Hematopoietic multipotent progenitor cell (in vitro differentiated cells): ENCODE measurements at places on chromosomes 5 and 9. TPM values are rescaled to one million over a fixed set of nuclear protein-coding genes. Genes with fewer than 3 reads are reported as not detected.

GRCh38 chr9:101220341-101220740, 164.5 kb downstream of the BAAT start:
- no peak for DNase-seq

DNA sequence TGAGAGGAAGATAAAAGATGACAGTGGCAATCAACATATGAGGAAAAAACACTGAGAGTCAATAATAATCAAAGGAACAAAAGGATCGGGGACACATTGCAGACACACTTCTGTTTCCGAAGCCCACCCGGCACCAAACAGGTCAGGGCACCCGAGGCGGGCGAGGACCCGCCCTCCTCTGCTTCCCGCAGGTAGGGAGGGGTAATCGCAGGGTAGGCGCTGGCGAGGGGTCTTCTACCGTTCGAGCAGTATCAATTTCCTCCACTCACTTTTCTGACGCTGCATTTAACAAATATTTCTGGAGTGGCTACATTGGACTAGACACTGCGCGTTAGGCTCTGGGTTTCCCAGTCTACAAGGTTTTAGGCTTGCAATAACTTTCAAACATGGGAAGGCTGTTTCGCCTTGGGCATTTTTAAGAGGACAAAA, 1.3 kb downstream of the TXN start:
- DNase-seq, result no peak

- no peak for DNase-seq
These were observed 30.5 kb downstream of the SFXN1 start for GRCh38 chr5:175508896-175509295.

DNA sequence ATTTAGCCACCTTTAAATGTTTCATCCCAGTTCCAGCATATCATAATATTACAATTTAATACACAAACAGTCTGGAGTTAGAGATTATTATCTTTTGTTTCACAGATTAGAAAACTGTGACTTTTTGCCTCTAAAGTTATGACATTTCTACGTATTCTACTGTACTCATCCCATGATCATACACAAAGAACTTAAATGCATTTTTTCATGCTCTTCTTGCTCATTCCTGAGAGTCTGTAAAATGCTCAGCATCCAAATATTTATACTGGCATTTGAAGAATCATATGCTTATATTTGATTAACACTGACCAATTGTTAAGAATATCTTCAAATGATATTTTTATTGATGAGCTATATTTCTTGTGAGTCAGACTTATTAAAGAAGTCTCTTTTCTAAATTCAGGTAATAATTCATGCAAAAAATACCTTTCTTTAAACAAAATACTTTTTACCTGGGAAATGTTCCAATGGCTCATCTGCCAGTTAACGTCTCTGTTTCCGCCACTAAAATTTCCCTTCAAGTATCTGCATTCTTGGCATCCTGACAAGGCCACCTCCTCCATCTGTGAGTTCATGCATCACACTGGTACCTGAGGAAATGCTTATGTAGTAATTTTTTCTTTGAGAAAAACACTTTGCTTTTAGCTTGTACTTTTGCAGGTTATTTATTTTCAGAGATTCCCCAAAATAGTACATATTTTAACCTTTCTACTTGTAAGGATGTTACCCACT, 139.6 kb upstream of the RASA1 start:
- DNase-seq, result no peak

DNA sequence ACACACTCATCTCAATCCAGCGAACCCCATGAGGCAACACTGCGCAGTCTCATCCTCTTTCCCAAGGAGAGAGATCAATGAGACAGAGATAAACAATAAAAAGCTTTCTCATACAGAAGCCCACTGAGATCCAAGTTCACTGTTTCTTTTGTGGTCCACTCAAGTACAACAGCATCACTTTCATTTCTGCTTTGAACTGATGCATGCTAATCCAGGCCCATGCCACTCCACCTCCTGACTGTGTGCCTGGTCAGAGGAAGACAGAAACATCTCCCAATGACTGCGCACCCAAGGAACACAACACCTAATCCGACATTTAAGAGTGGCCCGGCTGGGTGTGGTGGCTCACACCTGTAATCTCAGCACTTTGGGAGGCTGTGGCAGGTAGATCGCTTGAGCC, 104.0 kb downstream of the SERINC5 start:
- DNase-seq, result no peak

DNA sequence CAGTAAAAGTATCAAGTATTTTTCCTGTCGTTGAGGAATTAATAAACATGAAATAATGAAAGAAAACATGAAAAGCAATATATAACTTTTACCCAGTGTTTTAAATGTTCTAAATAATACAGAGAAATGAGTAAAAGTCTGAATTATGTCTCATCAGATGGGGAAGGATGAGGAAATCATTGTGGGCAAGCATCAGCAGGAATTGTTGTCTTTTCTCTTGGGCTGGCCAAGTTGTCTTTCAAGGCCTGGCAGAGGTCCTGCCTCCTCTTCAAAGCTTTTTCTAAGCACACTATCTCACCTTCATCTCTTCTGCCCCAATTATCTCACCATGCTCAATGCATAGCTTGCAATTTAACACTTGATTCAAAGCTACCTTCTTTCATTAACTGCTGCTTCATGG, 41.9 kb downstream of the MOCS2 start:
- no peak for DNase-seq

- no peak for DNase-seq
These were observed 45.9 kb downstream of the CERT1 start for GRCh38 chr5:75465480-75465879.

DNA sequence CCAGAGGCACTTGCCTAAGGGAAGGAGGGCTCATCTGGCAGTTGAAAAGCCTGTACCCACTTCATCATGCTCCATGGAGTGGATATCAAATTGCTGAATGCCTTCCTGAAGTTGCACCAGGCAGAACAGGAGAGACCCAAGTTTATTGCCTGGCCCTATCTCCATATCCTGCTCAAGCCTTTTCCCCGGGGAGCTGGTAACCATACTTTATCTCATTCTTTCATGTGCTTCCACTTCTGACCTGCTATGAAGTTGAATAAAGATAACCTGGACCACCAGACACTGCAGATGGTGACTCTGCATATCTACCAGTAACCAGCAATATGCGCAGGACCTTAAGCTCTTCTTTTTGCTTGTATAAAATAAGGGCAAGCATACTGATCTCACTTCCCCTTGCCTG, 1397.5 kb upstream of the CDH6 start:
- DNase-seq, result no peak

- no peak for DNase-seq
These were observed 182.2 kb downstream of the MAPKAP1 start for GRCh38 chr9:125524583-125525355.

GRCh38 chr9:79395755-79396154, 176.0 kb upstream of the TLE4 start:
- no peak for DNase-seq

DNA sequence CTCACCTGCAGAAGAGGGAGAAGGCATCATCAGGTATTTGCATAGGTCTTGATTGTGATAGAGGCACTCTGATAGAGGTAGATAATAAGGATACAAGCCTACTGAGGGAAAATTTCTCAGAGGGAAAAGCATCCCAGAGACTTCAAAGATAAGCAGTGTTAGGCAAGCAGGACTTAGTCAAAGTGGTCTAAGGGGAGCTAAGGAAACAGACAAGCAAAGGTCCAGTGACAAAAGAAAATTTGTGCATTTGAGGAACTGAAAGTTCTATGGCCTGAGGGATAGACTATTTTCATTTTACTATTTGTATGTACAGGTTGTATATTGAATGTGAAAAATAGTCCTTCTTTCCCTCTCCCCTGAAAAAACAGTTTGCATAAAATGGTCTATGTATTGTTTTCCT, 27.4 kb downstream of the OXCT1 start:
- no peak for DNase-seq

- DNase-seq, result no peak
These were observed 620.7 kb upstream of the ARRDC3 start for GRCh38 chr5:92003806-92004205.

DNA sequence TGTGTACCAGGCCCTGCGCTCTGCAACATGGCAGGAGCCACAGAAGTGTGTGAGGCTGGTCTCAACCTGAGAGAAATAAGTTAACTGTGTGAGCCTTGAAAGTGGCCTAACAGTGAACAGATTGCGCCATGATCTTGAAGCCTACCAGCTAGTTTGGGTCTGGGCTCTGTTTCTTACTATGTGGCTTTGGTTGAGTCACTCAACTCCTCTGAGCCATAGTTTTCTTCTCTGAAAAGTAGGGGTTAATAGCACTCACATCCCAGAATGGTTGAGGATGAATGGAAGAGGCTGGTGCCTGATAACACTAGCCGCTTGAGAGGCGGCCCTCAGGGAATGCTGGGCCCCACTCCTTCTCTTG, 121.5 kb downstream of the RGS3 start:
- DNase-seq, result no peak

- no peak for DNase-seq
These were observed 330.6 kb upstream of the MEF2C start for GRCh38 chr5:89213573-89213972.

- no peak for DNase-seq
These were observed 31.6 kb downstream of the ENC1 start for GRCh38 chr5:74608736-74609601.

PCSK1 gene
- total RNA-seq, result not detected

SLC25A2 gene
- 0.54 TPM for total RNA-seq

B4GALT1 gene
- total RNA-seq, result 9.4 TPM

HABP4 gene
- total RNA-seq, result 1.3 TPM

ADAMTS2 gene
- total RNA-seq, result 0.27 TPM

ANKRD34B gene
- total RNA-seq, result under 0.01 TPM

SLC28A3 gene
- total RNA-seq, result under 0.01 TPM

RIGI gene
- 9.4 TPM for total RNA-seq

PCA3 gene
- 0.54 TPM for total RNA-seq
